GM13976 (cell line): ENCODE measurements at places on chromosomes 7 and 10.

GRCh38 chr7:31764462-31764861 lies 77.4 kb downstream of the PPP1R17 start:
- DNase-seq = no peak

GRCh38 chr7:89987665-89988064 lies 166.6 kb upstream of the STEAP1 start:
- DNase-seq = no peak

GRCh38 chr10:17257466-17258321 lies 29.7 kb downstream of the VIM start:
- DNase-seq = peak; percentile 35

- no peak for DNase-seq
These were observed 38.6 kb upstream of the SH2D4B start for GRCh38 chr10:80498833-80499741.

DNA sequence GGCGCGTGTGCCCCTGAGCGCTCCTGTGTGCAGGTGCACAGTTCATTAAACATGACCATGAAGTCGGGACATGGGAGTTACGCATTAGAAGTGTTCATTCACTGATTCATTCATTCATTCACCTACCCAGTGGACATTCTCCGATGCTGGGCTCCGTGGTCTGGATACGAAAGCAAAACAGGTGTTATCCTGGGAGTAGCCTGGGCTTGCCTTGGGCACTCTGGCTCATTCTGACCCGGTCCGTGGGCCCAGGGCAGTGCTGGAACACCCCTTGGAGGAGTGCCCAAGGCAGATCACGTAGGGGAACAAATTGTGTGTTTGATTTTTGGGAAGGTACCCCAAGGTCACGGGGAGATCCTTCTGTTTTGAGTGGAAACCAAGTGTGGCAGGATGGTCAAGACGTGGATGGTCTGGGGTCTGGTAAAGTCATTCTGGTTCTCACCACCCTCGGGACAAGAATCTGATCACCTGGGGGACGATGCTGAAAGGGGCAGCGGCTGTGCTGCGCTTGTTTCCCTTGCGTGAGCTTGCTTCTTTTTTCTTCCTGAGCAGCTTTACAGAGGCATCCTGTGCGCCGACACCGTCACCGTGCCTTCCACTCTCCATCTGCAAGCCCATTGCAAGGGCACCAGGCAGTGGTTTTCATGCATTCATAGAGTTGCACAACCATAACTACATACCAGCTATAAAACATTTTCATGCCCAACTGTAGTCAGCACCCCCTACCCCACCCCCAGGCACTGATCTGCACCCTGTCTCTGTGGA lies 10.1 kb downstream of the ELFN1 start:
- peak; percentile 5 for DNase-seq

DNA sequence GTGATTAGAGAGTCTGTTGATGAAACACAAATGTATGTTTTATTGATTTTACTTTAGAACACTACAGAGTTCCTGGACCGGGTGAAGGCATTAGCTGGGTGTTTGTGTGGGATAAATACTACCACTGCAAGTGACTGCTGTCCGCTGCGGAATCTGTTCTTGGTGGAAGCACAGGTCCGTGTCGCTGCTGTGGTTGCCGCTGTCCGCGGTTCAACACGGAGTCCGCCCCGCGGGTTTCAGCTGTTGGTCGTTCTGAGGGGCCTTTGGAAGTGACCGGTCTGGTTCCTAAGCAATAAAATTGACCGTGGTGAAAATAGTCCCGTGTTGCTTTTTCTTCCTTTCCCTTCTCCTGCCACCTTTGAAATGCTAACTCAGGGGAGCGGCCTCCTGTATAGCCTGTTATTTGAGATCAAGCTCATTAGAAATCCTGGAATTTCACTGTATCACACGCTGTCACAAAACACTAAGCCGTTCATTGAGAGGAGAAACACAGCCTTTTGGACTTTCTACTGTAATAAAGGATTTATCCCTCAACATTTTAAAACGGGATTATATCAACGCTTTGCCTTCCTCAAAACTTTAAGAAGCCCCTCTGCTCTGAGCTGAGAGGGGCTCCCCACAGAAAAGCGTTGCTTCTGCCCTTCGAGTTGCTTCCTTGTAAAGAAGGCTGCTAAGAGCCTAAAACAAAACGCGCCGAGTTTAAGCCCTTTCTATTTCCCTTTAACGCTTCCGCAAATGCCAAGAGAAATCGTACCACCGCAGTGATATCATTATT lies 2.6 kb downstream of the NKX6-2 start:
- no peak for DNase-seq

- peak; percentile 44 for DNase-seq
These were observed 124.5 kb downstream of the MYOF start for GRCh38 chr10:93357680-93358079.

- no peak for DNase-seq
These were observed 7.2 kb downstream of the ADAMTS14 start for GRCh38 chr10:70679498-70679897.

DNA sequence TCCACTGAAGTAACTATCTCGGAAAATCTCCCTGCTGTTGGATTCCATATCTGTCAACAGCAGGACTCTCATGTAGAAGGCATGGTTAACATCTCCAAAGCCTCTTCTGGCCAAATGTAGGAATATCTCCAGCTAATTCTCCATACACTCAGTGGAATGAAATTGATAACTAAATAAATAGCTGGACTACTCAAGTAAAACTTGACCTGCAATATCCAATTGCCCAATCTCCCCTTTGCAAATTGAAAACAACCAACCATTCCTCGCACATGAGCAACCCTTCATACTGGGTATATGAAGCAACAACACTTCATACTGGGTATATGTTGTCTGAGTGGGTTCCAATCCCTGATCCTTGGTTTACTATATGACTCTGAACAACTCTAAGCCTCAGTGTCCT lies 105.4 kb upstream of the KMT2E start:
- DNase-seq = no peak
